ENCODE measurements at places on chromosomes 7 and 10.

- no peaks in the 10 kb centered on the region for H3K4me1 ChIP-seq
- H3K36me3 ChIP-seq, result no peaks in the 10 kb centered on the region
- no peak overlapping the region for H3K27ac ChIP-seq
- no peak overlapping the region for H3K4me3 ChIP-seq
- DNase-seq, result no peak
Observed at GRCh38 chr7:121824276-121824675, 48.7 kb upstream of the PTPRZ1 start.

GRCh38 chr7:140911746-140912145 is 13.0 kb downstream of the BRAF start:
- H3K4me1 ChIP-seq, result peaks cover 34% of the 10 kb centered on the region
- no peak overlapping the region for H3K4me3 ChIP-seq
- no peak for DNase-seq

DNA sequence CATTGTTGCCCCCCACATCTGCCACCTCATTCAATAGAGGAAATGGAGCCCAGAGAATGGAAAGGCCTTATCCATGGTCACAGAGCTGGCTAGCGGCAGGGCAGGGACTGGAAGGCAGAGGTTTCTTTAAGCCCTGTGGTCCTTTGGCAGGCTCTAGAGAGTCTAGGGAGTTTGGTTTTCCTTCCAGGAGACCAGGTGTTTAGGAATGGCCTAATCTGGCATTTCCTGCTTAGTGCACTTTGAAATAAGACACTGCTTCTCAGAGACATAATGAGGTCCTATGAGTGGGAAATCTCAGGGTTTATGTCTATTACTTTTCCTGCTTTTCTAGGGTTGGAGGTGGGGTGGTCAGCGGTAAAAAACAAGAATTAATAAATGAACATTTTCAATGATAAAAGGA is 6.1 kb downstream of the MARVELD1 start:
- H3K4me3 ChIP-seq, result no peak overlapping the region
- peak; percentile 56 for DNase-seq
- H3K36me3 ChIP-seq, result no peaks in the 10 kb centered on the region
- H3K27me3 ChIP-seq, result peaks cover 18% of the 10 kb centered on the region
- H3K27ac ChIP-seq, result no peak overlapping the region

DNA sequence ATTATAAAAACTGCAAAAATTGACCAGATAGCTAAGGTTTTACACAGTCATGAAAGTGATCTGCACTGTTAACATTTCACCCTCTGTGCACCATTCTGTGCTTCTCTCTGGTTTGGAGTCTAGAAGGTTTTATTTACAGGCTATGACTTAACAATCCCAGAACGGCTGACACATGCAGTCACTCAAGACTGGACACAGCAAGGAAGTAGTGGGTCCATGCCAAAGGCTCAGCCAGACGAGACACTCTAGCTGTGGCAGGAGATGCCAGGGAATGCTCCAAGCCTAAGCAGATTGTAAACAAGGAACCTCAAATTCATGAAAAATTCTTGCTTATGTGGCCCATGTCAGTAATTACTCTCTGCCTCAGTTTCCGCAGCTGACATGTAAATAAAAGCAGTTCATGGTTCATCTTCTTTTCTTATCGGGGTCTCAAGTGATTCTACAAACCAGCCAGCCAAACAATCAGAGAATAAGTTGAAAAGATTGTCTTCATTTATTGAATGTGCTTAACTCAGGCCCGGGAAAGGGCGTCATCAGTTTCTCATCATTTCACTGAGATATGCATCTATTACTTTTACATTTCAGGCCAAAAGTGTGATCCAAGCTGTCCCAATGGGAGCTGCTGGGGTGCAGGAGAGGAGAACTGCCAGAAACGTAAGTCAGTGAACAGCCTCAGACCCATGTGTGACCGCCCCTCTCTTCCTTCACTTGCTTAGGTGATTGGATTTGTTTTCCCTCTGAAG is 132.1 kb downstream of the EGFR start:
- peaks cover 3% of the 10 kb centered on the region for H3K4me1 ChIP-seq
- no peak overlapping the region for H3K27ac ChIP-seq
- peaks cover 25% of the 10 kb centered on the region for H3K27me3 ChIP-seq

GRCh38 chr7:95330961-95331337 is 6.6 kb upstream of the PON1 start:
- DNase-seq, result no peak
- H3K27ac ChIP-seq, result peak overlapping the region; percentile 11
- peak overlapping the region; percentile 72 for H3K4me3 ChIP-seq
- peaks cover 12% of the 10 kb centered on the region for H3K4me1 ChIP-seq
- H3K36me3 ChIP-seq, result no peaks in the 10 kb centered on the region
